Stimulated activated naive CD4-positive, alpha-beta T cell treated with Interleukin-2 at 50 U/mL for 16 hours (primary cell): ENCODE measurements at places on chromosomes 7 and 10.

DNA sequence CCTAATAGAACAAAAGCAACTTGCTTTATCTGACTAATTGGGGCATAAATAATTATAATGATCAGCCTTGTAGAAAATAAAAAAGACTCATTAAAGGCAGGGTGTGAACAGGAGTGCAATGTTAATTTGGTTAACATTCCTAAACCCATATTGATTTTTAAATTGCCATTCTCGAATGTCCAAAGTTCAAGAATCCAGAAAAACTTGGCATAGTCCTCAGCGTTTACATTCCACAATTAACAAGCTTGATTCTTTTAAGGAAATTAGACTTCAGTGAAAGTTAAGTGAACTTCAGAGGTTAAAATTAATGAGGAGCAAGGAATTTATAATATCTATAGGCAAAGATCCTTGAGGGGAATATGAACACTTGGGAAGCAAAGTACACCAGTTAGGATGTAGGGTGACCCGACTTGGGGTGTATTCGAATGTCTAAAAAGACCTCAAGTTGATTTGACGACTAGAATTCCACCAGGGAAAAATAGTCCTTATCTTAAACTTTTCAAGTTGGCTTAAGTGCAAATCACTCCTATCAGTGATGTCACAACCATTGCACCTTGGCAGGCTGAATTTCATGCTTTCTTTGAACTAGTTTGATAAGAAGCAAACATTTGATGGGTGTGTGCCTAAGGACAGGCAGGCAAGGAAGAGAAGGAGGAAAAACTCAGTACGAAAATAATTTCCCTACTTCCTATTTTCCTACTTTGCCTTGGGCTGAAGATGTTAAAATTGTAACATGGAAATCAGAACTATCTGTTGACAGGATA is 830.4 kb upstream of the COBL start:
- DNase-seq, result no peak

DNA sequence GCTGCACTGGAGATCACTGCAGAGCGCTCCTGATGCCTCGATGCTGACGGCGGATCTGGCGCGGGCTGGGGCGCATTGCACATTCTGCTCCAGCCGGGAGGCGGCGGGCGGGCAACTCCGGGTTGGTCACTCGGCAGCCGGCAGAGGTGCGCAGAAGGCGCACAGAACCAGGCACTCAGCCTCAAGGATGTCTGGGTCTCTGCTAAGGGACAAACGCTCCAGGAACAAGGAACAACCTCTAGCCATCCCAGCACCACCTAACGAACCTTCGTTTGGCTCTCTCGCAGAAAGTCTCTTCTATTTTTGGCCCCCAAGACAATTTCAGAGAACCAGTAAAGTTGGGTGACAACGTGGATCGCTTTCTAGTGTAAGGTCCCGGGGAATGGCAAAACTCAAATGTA is 254.6 kb downstream of the OTUD1 start:
- DNase-seq, result no peak

DNA sequence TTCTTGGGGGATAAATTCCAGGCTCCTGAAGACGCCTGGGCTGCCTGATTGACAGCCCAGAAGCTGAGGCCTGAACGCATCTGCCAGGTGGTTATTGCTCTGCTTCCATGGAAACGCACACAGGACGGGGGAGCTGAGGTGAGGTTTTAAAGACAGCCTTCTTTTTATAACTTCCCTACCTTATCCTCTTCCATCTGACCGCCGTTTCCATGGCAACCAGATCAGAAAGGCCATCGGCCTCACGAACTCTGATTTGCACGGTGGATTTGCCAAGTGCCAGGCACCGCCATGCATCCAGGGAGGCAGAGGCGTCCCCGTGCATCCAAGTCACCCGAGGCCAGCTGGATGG is 260.9 kb downstream of the ADARB2 start:
- DNase-seq, result no peak

DNA sequence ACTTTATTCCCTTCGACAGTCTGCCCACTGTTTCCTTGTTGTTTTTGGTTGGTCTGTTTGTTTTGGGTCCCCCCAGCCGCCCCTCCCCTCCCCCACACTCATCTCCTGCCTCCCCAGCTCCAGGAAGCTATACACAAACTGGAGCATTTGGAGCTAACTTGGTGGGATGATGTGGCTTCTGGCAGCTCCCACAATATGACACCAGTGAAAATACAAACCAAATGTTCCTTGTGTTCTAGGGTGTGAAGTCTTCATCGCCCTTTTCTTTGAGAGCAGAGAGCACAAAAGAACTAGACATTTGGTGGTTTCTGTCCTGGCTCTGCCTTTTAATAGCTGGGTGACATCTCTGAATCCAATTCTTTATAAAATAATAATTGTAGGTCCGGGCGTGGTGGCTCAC is 33.8 kb downstream of the CREB5 start:
- no peak for DNase-seq

GRCh38 chr10:128263891-128264688 is 137.9 kb upstream of the MKI67 start:
- DNase-seq, result peak; percentile 1

DNA sequence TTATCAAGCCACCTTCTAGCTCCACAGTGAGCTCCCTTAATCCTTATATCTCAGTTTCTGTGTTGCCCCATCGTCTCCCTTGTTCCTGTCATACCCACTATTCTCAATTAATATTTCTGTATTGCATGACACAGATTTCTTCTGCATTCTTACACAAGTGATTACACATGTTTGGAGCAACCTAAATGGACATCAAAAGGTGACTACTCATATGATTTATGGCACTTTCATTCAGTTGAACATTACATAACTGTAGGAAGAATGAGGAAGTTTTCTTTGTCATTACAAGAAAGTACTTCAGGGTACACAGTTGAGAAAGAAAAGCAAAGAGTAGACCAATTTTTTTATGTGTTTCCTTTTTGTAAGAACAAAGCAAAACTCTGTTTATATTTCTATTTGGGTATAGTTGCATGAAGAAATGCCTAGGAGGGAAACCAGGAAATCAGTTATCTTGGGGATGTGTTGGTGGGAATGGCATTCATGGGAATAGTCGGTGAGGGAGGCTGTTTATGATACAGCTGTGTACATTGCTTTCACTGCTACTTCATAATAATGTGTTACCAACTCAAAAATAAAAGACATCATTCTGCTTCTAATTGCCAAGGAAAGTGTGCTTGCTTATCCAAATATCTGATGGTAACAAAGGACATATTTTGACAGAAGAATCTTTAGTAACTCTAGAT is 23.6 kb upstream of the PRSS37 start:
- no peak for DNase-seq

DNA sequence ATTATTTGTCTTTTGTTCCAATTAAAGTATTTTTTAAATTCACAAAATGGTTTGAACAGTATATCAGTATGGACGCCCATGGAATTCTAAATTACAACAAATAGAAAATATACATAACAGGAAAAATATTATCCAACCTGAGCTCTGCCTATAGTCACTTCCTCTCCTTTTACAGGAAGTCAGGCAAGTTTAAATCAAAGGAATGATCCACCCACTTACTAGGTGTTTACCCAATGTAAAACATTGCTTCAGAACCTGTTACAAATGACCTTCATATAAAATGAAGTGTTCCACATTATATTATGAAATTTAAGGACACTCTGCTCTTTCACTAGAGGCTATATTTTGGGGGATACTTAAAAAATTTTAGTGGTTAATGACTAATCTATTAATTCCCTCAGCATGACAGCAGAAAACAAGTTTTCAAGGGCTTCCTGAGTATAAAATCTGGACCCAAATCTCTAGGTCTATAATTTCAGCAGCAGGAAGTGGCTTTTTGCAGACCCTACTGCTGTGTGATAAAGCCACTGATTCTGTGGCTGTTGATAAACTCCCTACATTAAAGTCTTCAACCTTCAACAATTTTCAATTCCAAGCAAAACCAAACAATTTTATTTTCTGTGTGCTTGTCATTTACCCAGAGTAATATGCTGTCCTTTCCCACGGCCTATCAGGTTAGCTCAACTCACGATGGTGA is 722.6 kb downstream of the GATA3 start:
- DNase-seq, result no peak

DNA sequence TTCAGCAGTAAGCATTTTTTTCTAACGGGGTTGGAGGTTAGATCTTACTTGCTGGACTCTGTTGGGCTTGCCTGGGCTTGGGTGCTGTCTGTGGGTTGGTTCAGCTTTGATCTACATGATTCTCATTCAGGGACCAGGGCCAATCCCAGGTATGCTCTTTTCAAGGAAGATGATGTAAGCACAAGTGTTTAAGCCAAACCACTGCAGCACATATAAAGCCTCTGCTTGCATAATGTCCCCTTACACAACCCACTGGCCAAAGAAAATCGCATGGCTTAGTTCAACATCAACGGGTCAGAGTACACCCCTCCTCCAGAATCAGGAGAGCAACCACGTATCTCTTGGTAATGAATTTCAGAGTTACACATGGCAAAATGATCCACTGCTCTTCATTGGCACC is 83.9 kb downstream of the DNAJB9 start:
- no peak for DNase-seq
